ENCODE measurements at places on chromosomes 16 and 17.

DNA sequence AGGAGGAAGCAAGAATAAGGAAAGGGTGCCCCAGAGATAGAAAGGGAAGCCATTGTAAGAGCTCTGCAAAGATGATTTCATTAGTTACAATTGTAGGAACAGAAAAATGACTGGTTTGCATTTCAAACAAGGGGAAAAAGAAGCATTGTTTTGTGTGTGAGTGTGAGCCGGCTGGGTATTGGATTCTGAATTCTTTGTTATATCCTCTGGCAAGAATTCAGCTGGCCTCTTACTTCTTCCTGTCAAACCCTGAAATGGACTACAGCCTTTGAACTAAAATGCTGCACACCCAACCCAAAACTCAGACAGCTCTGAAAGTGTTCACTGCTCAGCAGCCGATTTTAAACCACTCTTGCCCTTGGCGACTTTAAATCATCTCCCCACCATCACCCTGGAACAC is 461.3 kb downstream of the PMP22 start:
- DNase-seq, result no peak

- no peak for DNase-seq
Measured at GRCh38 chr17:79459003-79459655, 151.7 kb downstream of the RBFOX3 start.

- no peak for DNase-seq
Measured at GRCh38 chr16:3147046-3147756, 12.4 kb downstream of the ZNF213 start.

DNA sequence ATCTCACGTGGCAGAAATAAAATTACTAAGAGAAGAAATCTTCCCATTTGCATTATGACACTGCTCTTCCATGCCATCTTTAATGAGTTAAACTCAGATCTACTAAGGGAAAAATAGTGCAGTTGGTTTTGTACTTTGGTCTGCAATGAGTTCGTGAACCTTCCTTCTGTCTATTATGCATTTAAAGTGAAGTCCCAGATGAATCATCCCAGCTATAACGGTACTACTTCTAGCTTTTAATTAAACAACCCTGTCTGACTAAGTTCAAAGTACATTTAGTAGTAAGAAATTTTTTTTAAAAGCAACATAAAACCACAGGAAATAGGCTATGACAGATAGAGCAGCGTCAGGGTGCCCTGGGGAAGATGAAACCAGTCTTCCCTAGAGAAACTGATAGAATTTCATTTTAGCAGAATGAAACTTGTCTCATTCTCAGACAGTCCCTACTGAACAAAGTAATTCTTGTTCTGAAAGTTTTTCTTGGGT is 1.8 kb downstream of the TMIGD1 start:
- DNase-seq, result no peak
